Stimulated activated CD4-positive, alpha-beta T cell treated with anti-CD3 and anti-CD28 coated beads, TNF-alpha, amount 100 ng/mL, for 48 hours (primary cell): ENCODE measurements at places on chromosomes 1 and 21.

DNA sequence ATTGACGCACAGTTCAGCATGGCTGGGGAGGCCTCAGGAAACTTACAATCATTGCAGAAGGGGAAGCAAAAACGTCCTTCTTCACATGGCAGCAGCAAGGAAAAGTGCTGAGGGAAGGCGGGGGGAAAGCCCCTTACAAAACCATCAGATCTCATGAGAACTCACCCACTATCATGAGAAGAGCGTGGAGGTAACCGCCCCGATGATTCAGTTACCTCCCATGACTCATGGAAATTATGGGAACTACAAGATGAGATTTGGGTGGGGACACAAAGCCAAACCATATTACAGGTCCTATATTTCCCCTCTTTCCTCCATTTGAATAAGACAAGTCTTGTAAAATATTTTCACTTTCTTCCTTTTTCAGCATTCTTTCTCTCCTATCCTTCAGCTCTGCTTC, 7.7 kb upstream of the TTLL7 start:
- DNase-seq = no peak

GRCh38 chr1:19179597-19180264, 30.3 kb downstream of the UBR4 start:
- DNase-seq = peak; percentile 7

DNA sequence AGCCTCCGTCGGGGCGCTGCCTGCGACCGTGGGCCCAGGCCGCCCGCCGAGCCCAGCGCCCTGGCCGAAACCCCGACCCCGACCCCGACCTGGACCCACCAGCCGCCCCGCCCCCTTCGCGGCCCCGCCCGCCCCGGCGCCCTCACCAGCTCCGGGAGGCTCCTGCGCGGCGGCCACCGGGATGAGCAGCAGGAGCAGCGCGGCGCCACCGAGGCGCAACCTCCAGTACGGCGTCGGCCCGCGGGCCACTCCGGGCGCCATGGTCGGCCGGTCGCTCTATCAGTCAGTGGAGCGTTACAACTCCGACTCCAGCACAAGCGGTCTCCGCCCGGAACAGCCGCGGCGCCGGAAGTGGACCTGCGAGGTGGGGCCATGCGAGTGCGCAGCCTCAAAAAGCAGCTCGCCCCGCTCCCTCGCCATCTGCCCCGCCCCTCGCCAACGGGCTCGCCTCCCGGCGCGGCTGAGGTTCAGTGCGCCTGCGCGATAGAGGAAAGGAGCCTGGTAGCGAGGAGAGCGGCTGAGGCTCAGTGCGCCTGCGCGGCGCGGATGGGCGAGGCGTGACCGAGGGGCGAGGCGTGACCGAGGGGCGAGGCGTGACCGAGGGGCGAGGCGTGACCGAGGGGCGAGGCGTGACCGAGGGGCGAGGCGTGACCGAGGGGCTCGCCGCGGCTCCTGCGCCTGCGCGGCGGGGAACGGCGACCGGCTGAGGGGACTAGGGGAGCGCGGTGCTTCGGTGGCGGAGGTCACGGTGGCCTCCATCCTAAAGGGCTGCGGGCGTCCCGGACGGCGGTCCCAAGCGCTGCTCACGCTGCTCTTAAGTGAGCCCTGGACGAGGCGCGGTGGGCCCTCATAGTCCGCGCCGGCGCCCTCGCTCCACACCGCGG, at the start of gene PTTG1IP:
Gene PTTG1IP (minus strand): TSS at position 335 of the 884 bp plus-strand sequence. CDS start 74 bp downstream, at position 261.
- peak; percentile 100 for DNase-seq

GRCh38 chr1:199264911-199265310, 626.1 kb downstream of the PTPRC start:
- no peak for DNase-seq

- no peak for DNase-seq
Measured at GRCh38 chr1:206744683-206745082, 25.9 kb upstream of the IL19 start.

DNA sequence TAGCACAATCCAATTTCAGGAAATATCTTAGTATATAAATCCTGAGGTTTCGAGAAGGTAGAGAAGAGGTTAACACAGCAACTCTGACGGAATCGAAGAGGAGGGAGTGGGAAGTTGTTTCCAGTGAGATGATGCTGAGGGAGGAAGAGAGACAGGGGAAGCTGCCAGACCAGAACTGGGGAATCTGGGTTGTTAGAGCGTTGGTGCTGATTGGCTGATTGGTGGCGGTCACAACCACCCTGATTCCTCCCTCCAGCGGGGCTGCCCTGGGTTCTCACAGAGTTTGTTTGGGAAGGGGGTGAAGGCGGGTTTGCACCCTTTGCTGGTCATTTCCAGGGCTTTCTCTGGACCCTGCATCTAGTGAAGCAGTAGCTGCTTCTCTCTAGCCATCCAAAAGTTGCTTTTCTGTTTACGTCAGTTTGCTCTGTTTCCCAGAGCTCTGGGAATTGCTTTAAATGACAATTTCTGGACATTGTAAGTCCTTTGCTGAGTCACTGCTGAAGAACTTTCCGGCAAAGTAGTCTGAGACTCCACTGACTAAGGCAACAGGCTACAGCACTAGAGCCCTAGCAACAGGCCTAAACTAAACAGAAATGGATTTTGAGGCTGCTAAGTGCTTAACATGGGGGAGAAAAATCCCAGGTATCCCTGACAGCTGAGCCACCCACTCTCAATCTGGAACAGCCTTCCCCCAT, 90.1 kb downstream of the TENT5C start:
- DNase-seq = no peak

DNA sequence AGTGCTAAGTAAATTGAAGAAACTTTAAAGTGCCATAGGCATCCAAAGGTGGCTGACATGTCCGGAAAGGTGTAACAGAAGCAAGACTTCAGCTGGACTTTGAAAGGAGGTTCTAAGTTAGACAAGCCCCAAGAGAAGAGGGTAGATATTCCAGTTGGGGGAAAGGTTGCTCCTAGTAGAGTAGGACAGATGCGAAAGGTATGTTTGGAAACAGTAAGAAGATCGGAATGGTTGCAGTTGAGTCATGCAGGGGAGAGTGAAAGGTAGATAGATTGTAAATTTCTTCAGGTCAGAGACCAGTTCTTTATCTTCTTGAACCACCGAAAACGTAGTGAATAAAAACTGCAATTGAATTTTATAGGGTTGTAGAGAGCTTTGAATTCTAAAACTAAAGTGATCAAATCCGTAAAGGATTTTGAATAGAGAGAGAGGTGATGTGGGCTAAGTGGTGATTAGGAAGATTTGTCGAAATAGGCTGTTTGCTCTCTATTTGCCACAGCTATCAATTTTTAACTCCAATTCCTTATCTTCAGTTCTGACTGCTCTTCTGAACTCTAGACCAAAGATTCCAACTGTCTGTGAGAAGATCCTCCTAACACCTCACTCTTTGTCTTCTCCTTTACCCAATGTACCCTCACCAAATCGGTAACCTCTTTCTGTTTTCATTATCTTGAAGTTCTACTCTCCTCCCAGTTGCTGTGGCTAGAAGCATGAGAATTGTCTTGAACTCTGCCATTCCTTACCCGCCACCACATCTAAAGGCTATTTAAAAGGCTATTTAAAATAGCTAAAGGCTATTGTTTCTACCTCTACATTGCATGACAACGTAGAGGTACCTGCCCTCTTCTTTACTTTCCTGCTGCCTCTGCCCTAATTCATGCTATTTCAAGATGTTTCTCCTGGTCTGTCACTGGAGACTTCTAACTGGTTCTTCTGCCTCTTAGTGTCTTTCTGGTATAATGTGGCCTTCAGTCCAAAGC, 16.7 kb downstream of the MACF1 start:
- DNase-seq = no peak
